Mesenteric fat pad (tissue), 1 donor: ENCODE measurements at places on chromosomes 5 and 9. TPM values are rescaled to one million over a fixed set of nuclear protein-coding genes. Genes with fewer than 3 reads are reported as not detected.

FGD3 gene
- 9.8 TPM for total RNA-seq

EPB41L4A gene
- total RNA-seq, result 30.2 TPM

GEMIN5 gene
- total RNA-seq, result 20.1 TPM

F12 gene
- total RNA-seq, result not detected

EPB41L4B gene
- total RNA-seq, result 48.6 TPM

DNA sequence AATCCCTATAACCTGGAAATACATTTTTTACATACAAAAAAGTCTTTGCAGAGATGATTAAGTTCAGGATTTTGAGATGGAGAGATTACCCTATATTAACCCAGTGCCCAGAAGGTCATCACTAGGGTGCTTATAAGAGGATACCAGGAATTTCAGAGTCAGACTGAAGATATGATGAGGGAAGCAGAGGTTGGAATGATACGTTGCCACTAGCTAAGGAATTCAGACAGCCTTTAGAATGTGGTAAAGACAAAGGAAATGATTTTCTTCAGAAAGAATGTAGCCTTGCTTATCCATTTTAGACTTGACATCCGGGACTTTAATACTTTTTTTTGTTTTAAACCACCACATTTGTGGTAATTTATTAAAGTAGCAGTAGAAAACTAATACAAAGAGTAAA is 2176.8 kb upstream of the C9orf72 start:
- DNase-seq, result no peak

DNA sequence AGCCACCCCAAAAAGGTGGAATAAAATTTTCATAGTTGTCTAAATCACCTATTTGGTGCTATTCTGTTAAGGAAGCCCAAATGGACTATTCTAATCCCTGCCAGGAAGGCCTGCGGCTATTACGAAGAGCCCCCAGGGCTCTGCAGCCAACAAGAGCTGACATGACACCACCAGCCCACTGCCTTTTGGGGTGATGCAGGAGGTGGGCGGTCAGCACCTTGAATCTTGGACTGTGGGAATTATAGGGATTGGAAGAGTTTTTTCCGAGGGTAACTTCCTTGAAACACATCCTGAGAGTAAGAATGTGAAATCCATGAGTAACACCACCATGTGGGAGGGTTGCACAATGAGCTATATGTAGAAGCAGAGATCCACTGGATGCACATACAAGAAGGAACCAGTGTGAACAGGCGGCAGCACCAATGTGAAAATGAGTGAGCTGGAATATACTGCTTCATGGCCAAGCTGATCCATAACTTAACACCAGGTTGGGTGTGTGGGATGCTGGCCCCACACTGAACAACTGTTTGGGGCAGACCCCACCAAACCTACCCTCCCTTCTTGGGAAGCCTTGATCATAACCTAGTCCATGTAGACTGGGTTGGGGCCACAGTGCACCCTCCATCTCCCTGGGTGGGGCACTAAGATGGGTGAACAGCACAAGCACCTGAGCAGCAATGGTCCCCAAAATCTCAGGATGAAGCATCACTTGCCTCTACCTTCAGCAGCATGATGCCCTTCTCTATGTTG is 239.0 kb downstream of the FSTL4 start:
- DNase-seq, result peak; percentile 55

GRCh38 chr5:179603308-179603707 is 20.2 kb downstream of the HNRNPH1 start:
- DNase-seq, result peak; percentile 45

DNA sequence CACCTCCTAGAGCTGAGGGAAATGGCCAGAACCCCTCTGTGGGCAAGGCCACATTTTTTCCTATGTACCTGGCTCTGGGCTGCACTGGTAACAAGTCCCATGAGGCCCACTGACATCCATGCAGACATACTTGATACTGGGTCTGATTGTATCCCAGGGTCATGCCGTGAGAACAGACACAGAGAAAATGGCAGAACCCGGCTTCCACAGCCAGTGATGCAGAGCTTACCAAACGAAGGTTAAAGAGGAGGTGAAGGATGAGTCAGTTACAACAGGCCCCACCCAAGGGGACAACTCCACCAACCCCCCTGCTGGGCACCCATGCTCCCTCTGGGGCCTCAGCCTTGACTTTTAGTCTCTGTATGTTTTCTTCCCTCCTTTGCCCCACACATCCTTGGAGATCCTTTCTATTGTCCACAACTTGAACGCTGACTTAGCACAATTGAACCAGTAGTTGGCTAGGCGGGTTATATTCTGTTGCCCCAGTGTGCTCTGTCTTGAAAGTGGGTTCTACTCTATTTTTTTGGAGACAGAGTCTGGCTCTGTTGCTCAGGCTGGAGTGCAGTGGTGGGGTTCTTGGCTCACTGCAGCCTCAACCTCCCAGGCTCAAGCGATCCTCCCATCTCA is 93.5 kb downstream of the DAP start:
- DNase-seq, result peak; percentile 49

- peak; percentile 60 for DNase-seq
Observed at GRCh38 chr9:134522502-134522848, 119.1 kb upstream of the COL5A1 start.
